ENCODE measurements at places on chromosomes 7 and 10.

DNA sequence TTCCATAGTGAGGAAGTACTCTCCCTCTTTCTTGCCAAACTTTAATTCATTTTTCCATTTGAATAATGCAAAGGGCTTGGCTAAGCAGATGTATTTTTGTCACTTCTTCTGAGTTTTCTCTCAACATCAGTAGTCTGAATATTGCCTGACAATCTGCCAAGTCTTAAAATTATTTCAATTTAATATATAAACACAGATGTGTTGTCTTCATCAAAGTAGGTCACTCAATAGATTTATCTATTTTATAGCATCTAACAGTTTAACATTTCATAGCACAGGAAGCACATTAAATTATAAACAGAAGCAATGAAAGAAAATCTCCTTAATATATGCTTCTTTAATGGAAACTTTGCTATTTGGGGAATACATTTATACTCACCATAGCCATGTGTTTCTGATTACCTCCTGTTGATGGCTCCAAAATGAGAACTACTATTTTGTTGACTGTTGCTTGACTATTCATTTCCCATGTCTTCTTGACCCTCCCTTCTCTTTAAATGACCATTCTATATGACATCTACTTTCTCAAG is 4.5 kb downstream of the CPED1 start:
- DNase-seq = peak; percentile 37

DNA sequence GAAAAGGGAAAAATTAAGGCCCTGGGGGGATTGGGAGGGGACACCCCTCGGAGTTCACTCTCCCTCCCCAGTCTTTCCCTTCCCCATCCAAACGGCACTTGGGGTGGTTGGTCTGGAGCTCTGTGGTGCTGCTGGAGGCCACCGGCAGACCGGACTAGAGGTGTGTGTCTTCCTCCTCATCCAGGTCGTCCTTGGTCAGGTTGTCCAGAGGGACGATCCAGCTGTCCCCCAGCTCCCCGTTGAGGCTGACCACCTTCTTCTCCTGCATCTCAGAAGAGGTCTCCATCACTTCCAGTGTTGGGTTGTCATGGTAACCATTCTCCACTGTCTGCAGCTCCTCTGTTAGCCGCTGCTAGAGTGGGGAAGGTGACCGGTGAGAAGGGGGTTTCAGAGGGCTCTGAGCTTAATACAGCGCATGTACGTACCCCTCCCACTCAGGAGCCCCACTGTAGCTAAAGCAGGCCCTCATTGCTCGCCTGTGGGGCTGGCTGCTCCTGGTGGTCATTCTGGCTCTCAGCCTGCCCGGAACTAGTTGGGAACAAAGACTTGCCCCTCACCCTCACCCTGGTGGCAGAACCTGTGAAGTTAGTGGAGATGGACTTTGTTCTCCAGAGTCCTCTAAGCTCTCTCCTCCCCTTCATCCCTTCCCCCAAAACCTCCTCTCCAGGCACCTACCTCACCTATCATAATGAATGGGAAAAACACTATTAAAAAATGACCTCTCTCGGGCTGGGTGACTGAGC is 52.1 kb downstream of the PODXL start:
- DNase-seq = no peak

GRCh38 chr10:29026065-29026797 is 262.6 kb upstream of the LYZL1 start:
- no peak for DNase-seq

DNA sequence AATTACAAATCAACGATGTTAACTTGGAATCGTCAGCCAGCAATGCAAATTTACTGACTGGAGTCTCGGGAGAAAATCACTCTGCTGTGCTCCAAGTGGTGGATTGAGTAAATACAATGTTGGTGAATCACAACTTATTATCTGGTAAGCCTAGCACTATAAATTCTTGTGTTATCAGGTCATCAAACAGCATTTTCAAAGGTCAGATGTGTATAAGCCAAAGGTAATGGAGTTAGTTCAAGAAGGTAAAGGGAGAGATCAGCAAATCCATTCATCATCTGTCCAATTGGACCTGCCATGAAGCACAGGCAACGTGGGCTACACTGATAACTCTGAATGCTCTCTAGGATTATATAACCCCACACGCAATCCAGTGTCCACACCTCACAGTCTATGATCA is 13.9 kb downstream of the CUBN start:
- peak; percentile 72 for DNase-seq

DNA sequence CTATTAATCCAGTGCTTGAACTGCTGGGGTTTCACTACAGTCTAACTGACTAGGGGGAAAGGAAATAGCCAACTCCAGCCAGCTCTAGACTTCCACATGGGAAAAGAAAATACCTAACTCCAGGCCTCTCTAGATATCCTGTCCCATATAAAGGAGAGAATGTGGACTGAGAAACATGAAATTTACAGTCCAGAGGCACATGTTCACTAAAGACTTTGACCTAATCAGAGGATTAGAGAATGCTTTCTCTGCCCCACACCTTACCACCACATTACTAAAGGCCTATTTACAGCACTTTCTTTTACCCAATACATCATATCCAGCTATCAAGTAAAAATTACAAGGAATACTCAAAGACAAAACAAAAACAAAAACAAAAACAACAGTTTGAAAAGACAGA is 164.2 kb downstream of the PCLO start:
- no peak for DNase-seq

GRCh38 chr10:89266721-89267453 is 15.3 kb upstream of the LIPA start:
- no peak for DNase-seq

GRCh38 chr7:136063326-136063666 is 86.1 kb upstream of the MTPN start:
- no peak for DNase-seq

DNA sequence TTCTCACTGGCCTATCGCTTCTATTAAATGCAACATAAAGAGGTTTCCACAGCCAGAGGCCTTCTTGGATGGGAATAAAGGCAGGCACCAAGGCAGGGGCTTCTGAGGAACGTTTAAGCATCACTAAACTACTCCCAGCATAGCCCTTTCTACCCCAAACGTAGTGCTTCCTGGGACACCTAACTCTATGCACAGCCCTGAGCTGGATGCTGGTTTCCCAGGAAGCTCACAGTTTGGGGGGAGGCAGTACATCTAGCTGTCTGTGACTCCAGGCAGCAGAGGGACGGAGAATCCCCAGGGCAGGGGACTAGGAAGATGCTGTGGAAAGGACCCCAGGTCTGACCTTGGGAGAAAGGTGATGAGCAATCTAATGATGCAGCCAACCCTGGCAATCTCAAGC is 192.8 kb upstream of the ZMIZ1 start:
- DNase-seq = no peak

All from fibroblast of skin of right biceps (primary cell).